Neural crest cell (in vitro differentiated cells): ENCODE measurements at places on chromosomes 4 and X. TPM values are rescaled to one million over a fixed set of nuclear protein-coding genes. Genes with fewer than 3 reads are reported as not detected.

- no peak for DNase-seq
These were observed 431.2 kb downstream of the GPM6A start for GRCh38 chr4:175380841-175381240.

The ADH1A gene
- total RNA-seq = not detected in 2 replicates

The C4orf54 gene
- total RNA-seq = 0.05 TPM in 2 replicates

DNA sequence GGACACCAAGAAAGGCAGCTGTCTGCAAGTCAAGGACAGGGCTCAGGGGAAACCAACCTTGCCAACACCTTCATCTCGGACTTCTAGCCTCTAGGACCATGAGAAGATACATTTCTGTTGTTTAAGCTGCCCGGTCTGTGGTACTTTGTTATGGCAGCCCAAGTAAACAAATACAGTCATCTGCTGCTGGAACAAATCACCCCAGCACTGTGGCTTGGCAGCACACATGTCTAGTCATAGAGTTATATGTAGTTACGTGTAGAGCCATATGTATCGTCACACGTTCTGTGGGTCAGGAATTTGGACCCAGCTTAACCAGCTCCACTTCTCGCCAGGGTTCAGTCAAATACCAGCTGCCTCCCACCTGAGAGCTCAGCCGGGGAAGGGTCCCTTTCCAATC is 2.5 kb downstream of the HTT-AS start:
- DNase-seq = no peak

- DNase-seq = no peak
These were observed 29.3 kb upstream of the GPRIN3 start for GRCh38 chr4:89336818-89337420.

The CDS1 gene
- total RNA-seq = 1.1 and 1.3 TPM in 2 replicates
